Mesothelial cell of epicardium (in vitro differentiated cells): ENCODE measurements at places on chromosomes 13 and 19. TPM values are rescaled to one million over a fixed set of nuclear protein-coding genes. Genes with fewer than 3 reads are reported as not detected.
A peak's percentile ranks its signal among the peaks of the same experiment; 100 is the strongest.

GRCh38 chr13:26021956-26022355 is 29.9 kb downstream of the SHISA2 start:
- H3K27ac ChIP-seq, result no peak overlapping the region
- no peak overlapping the region for H3K4me3 ChIP-seq
- no peak for DNase-seq
- peaks cover 8% of the 10 kb centered on the region for H3K36me3 ChIP-seq

DNA sequence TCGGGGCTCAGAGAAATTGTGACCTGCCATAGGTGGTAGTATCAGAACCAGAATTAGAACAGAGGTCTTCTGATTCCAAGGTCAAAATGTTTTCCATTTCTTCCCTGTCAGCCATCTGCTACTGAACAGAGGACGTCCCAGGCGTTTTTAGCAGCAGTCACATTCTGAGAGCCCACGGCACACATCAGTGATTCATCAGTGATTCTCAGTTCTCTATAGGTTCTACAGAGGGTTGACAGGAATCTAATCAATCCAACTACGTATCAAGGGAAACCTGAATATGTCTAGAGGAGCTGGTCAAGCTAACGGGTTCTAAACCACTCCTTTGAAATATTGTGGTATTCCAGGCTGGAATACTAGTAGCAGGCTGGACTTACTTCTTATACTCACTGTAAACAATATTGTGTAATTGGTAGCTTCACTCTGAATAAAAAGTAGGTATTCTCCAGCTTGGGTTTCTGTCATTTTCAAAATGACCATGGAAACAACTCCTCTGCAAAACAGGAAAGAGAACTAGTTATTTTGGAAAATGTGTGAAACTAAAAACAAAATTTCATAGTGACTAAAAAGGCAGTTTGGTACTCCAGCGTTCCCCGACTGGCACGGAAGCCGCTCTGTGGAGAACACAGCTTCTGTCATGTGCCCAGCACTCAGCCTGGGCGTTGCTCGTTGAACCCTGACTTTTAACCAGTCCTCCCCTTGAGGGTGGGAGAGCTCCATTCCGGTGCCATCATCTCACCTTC is 43.2 kb downstream of the FLT3 start:
- no peak overlapping the region for H3K27ac ChIP-seq
- H3K36me3 ChIP-seq, result no peaks in the 10 kb centered on the region
- DNase-seq, result no peak

DNA sequence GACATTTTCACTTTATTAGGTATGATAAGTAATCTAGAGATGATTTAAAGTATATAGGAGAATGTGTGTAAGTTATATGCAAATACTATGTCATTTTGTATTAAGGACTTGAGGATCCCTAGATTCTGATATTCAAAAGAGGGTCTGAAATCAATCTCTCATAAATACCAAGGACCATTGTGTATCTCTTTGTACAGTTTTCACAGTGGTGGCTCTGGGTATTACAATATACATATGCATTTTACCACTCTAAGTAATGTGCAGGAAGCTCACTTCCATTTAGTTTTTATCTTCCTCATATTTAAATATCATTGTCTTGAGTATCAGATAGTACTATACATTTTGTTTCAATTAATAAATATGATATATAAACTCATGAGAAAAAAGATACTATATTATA is 862.6 kb upstream of the PCDH20 start:
- H3K36me3 ChIP-seq, result no peaks in the 10 kb centered on the region
- H3K4me3 ChIP-seq, result no peak overlapping the region
- H3K4me1 ChIP-seq, result no peaks in the 10 kb centered on the region
- no peak for DNase-seq
- H3K27me3 ChIP-seq, result no peaks in the 10 kb centered on the region

RFPL4AL1 gene
- not detected in 3 replicates for total RNA-seq

- H3K27me3 ChIP-seq, result no peaks in the 10 kb centered on the region
- H3K4me3 ChIP-seq, result no peak overlapping the region
- DNase-seq, result no peak
- no peaks in the 10 kb centered on the region for H3K4me1 ChIP-seq
- H3K27ac ChIP-seq, result no peak overlapping the region
Observed at GRCh38 chr13:46909042-46909441, 12.2 kb upstream of the HTR2A start.

C13orf42 gene
- not detected in 3 replicates for total RNA-seq

CPB2 gene
- total RNA-seq, result not detected in 3 replicates

GRCh38 chr13:76336889-76337844 is 549.0 kb downstream of the KCTD12 start:
- peaks cover 21% of the 10 kb centered on the region for H3K4me1 ChIP-seq
- DNase-seq, result no peak
- H3K4me3 ChIP-seq, result no peak overlapping the region
- no peaks in the 10 kb centered on the region for H3K36me3 ChIP-seq

- no peaks in the 10 kb centered on the region for H3K27me3 ChIP-seq
- no peak overlapping the region for H3K4me3 ChIP-seq
- H3K27ac ChIP-seq, result no peak overlapping the region
- H3K4me1 ChIP-seq, result peaks cover 14% of the 10 kb centered on the region
Observed at GRCh38 chr13:21709697-21710096, 38.8 kb downstream of the FGF9 start.

DNA sequence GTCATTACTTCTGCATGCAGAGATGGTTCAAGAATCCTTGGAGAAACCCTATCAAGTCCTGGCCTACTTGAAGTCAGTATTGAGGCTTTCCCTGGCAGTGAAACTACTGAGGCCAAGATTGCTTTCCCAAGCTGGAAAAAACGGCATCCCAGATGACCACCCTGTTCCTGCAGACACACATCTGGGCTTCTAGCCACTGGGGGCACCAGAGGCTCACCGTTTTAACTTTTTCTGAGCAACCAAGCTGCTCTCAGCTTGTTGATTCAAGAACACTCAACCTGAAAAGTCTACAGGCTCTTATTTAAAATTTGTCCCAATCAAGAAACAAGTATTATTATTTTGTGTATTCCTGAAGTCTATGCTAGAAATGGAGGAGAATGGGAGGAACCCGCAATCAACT is 66.6 kb downstream of the SPRYD7 start:
- H3K27me3 ChIP-seq, result peaks cover 3% of the 10 kb centered on the region
- no peak overlapping the region for H3K4me3 ChIP-seq
- H3K27ac ChIP-seq, result no peak overlapping the region
- H3K36me3 ChIP-seq, result peaks cover 2% of the 10 kb centered on the region
- DNase-seq, result no peak

RUBCNL gene
- total RNA-seq, result 2.4 to 3.2 TPM (median 2.8 TPM) in 3 replicates

DNA sequence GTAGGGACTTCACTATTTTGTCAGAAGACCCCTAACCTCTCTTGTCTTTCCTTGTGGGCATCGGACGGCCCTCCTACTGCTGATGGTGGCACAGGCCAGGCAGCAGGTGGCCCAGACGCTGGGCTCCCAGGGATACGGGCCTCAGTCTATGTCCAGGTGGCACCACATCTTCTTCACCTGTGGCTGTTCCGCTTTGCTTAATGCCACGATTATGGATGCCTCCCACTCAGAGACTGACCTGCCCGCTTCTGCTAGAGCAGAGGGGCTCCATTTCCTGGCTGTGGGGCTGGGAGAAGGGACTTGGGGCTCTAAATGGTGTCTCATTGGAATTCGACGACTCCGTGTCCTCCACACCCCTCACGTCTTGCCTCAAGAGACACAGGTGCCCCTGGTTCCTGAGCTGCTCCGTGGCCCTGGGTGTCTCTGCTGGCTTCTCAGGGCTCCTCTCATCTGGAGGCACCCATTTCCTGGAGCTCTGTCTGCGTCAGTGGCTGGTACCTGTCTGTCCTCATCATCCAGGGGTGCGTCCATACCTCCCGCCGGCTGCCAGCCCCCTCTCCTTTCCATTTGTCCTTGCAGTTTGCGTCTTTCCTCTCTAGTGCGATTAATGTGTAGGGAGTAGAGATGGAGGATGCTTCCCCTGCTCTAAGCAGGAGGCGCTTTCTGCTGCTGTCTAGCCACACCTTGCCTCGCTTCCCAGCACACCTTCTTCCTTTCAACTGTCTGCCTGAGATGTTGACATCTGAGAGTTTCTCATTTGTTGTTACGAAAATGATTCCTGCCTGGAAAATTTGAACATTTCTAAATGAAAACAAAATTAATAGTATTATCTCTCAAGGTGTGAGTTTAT is 63.4 kb downstream of the TEX29 start:
- H3K27me3 ChIP-seq, result peaks cover 13% of the 10 kb centered on the region
- H3K4me1 ChIP-seq, result no peaks in the 10 kb centered on the region
- no peak for DNase-seq
- H3K4me3 ChIP-seq, result no peak overlapping the region
- H3K27ac ChIP-seq, result no peak overlapping the region

GRCh38 chr13:38905861-38906260 is 84.8 kb downstream of the STOML3 start:
- DNase-seq, result no peak
- no peaks in the 10 kb centered on the region for H3K27me3 ChIP-seq

DNA sequence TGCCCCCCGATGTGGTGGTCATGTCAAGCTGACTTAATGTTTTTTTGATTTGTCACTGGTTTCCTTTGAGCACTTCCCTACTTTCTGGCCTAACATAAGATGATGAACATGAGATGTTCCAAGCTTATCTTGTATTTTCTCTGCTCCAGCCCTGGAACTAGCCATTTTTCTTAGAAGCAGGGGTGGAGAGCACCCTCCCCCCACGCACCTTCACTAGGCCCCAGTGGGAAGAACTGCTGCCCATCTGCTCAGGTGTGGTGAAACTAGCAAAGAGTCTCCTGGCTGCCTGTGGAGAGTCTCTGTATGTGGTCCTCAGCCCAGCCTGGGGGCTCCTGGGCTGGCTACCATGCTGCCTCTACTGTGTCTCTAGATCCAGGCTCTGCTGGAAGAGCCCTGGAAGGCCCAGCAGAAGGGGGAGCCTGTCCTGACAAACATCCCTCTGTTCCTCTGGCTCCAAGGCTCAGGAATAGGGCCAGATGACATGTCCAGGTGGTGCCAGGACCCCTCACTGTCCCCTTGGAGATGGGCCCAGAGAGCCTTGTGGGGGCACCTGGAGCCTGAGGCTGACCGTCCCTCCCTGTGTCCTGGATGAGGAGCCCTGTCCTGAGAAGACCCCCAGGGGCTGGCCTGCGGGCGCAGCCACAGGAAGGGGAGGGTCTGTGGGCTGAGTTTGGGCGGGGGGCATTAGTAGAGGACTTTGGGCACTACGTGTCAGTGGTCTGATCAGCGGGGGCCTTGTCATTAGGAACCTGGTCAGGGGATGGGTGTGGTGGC is 4.8 kb upstream of the ZNF14 start:
- peaks cover 6% of the 10 kb centered on the region for H3K36me3 ChIP-seq
- no peaks in the 10 kb centered on the region for H3K27me3 ChIP-seq
- DNase-seq, result no peak
- H3K4me3 ChIP-seq, result no peak overlapping the region
- no peak overlapping the region for H3K27ac ChIP-seq
- peaks cover 6% of the 10 kb centered on the region for H3K4me1 ChIP-seq

DNA sequence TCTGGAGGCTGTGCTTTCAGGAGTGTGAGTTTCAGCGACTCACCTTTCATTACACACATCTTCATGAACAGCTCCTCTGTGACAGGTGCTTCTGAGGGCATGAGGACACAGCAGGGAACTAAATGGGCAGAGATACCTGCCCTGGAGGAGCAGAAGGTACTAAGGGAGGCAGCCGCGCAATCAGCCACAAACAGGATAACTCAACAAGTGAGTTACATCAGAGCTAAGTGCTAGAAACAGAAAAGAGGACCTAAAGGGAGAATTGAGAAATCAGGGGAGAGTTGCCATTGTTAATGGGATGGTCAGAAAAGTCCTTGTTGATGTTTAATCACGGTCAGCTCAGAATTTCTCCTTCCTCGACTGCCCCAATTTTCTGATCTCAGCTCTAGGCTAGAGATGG is 42.5 kb downstream of the SYDE1 start:
- peaks cover 4% of the 10 kb centered on the region for H3K27me3 ChIP-seq
- H3K36me3 ChIP-seq, result no peaks in the 10 kb centered on the region
- H3K4me1 ChIP-seq, result no peaks in the 10 kb centered on the region
- H3K27ac ChIP-seq, result no peak overlapping the region

- DNase-seq, result no peak
- peaks cover 15% of the 10 kb centered on the region for H3K4me1 ChIP-seq
- H3K36me3 ChIP-seq, result peaks cover 20% of the 10 kb centered on the region
- H3K27me3 ChIP-seq, result no peaks in the 10 kb centered on the region
- H3K4me3 ChIP-seq, result no peak overlapping the region
Observed at GRCh38 chr19:14440049-14440448, 6.9 kb downstream of the PKN1 start.

- H3K4me3 ChIP-seq, result peak overlapping the region; percentile 89
- DNase-seq, result no peak
- peak overlapping the region; percentile 98 for H3K27ac ChIP-seq
- no peaks in the 10 kb centered on the region for H3K27me3 ChIP-seq
- H3K4me1 ChIP-seq, result peaks cover 26% of the 10 kb centered on the region
- H3K36me3 ChIP-seq, result peaks cover 2% of the 10 kb centered on the region
Observed at GRCh38 chr19:10961073-10961860, 437 bp downstream of the SMARCA4 start.

DNA sequence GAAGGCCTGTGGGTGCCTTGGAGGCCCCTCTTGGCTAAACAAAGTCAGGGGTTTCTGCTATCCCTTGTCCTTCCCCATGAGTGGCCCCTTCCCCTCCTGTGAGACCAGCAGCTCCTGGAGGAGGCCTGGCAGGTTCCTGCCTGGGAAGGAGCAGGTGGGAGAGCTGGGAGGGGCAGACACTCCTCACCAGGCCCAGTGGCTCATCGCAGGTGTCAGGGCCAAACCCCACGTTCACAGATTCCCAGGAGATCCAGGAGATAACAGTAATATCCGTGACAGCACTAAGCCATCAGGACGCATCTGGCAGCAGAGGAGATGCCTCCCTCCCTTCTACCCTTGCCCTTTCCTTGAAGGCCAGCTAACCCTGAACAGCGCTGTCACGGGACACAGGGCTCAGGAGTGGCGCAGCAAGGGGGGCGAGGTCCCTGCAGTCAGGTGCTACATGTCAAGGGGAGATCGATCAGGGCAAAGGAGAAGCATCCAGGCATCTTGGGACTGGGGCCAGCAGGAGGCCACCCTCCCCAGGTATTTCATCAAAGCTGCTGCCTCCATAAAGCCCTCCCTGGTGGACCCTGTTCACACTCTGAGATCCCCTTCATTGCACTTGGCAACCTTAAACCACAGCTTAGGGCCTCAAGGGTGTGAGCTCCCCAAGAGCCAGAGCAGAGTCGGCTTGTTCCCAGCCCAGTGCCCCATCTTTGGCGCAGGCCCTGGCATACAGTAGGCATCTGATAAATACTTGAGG is 4.8 kb downstream of the CEBPA start:
- DNase-seq, result no peak
- H3K4me3 ChIP-seq, result no peak overlapping the region
- H3K27ac ChIP-seq, result peak overlapping the region; percentile 47
- peaks cover 58% of the 10 kb centered on the region for H3K4me1 ChIP-seq

DNA sequence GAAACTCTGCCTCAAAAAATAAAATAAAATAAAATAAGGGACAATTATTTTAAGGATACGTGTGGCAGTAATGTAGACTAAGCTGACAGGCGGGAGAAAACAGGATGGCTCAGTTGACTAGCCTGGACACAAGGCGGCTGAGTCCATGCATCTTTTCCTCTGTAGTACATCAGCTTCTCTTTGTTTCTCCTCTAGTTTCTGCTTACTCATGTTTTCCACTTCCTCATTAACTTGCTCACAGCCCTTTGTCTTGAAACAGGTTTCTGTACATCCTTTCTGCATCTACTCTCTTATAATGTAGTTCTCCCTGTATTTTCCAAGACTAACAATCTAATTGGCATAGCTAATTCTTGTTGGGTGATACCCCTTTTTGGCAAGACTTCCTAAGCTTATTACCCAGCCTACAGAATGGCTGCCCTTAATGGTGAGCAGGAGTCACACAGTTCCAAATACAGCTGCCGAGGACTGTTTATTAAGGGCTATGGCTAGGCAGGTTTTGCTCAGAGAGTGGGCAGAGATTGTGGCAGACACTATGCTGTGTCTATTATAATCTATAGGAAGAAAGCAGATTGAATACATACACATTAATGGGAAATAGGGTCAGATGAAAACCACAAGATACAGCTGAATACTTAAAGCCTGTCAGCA is 58.7 kb upstream of the KLF5 start:
- DNase-seq, result no peak
- no peaks in the 10 kb centered on the region for H3K27me3 ChIP-seq
- peaks cover 13% of the 10 kb centered on the region for H3K36me3 ChIP-seq
- H3K4me1 ChIP-seq, result peaks cover 10% of the 10 kb centered on the region
- H3K27ac ChIP-seq, result peak overlapping the region; percentile 5

ZNF730 gene
- total RNA-seq, result 7.0 to 9.1 TPM (median 8.5 TPM) in 3 replicates
